ENCODE measurements at places on chromosomes 3 and 15.

- no peak for DNase-seq
These were observed 537.3 kb downstream of the EPHA3 start for GRCh38 chr3:89644716-89645115.

GRCh38 chr3:194755671-194756459, 70.2 kb downstream of the FAM43A start:
- DNase-seq = no peak

- peak; percentile 86 for DNase-seq
These were observed 21.1 kb upstream of the IQCF6 start for GRCh38 chr3:51799879-51800749.

DNA sequence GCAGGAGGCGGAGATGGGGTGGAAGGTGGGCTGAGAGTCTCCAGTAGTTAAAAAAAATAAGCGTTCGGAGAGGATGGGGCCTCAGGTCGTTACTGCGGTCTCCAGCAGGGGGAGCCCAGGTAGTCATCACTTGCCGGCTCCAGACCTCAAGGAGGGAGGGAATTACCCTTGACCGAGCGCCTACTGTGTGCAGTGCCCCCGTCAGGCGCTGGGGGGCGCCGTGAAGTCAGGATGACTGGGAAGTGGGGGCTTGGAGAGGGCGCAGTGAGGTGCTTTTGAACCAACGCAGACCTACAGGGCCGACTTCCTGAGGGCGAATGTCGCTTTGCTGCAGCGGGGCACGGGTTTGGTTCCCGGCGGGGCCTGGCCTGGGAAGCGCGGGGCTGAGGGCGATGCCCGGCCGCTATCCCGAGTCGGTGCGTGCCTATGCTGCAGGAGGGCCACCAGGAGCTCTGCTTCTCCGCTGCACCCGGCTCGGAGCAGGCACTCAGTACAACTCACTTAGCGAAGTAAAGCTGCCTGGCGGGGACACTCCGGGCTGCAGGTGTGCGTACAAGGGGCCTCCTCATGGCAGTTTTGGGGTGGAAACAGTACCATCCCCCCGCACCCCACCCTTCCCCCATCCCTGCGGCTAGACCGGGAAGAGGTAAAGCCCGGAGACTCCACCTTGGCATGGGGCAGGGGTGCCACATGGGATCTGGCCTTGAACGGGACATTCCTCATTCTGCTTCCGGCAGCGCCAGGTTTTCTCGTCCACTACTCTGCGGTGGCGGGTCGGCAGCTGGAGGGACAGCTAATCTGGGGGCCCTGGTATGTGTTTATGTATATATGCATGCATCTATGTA, 79.8 kb downstream of the RHCG start:
- peak; percentile 74 for DNase-seq

DNA sequence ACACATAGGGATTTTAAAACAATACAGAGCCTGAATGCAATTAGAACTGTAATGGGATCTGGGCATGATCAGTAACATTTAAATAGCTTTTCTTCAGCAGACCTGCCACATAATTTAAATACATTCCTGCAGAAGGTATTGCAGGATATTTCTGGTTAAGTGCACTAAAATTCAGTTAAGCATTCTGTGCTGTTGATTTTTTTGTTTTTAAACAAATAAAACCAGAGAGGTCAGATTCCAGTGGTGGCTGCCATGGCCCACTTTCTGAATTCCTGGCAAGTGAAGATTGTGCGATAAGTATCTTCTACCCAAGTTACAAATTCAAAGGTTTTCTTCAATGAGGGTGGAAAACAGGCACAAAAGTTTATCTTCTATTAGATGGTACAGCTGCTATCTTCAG, 98.7 kb downstream of the RAP2B start:
- DNase-seq = no peak

- peak; percentile 23 for DNase-seq
These were observed 180.2 kb upstream of the TTC14 start for GRCh38 chr3:180421721-180422120.

- no peak for DNase-seq
These were observed 2.7 kb upstream of the ANKRD63 start for GRCh38 chr15:40285554-40286011.

GRCh38 chr3:45933591-45933990, 9.7 kb upstream of the CXCR6 start:
- no peak for DNase-seq

DNA sequence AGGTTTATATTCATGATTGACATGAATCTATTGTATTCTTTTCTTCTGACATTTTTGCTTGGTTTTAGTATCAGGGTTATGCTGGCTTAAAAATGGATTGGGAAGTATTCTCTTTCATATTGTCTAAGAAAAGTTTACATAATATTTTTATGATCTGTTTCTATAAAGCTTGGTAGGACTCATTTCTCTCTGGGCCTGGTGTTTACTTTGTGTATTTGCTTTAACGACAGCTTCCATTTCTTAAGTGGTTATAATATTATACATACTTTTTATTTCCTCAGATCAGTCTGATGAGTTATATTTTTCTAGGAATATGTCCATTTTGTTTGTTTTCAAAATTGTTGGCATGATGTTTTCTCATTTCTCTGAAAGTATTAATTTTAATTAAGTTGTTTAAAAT, 117.9 kb upstream of the IL12A start:
- no peak for DNase-seq

DNA sequence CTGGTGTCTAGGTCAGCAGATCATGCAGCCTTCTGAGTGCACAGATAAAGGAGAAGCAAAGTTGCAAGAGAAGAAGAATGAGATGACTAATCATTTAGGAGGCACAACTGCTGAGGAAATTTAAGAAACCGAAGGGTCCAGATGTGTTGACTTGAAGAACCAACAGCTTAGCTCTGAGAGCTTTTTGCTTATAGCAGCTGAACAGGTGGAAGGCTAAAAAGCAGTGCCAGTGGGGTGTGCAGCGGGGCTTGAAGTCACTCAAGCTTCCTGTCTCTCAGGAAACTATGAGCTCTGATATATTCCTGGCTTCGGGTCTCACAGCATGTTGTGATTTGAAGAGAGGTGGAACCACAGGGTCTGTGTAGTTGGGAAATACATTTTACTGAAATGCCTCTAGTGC, 305.7 kb downstream of the RYR3 start:
- no peak for DNase-seq

- DNase-seq = peak; percentile 83
These were observed 254.3 kb downstream of the RYR3 start for GRCh38 chr15:33565094-33565493.

- no peak for DNase-seq
These were observed 176.2 kb upstream of the ANKRD28 start for GRCh38 chr3:15973940-15974339.

- DNase-seq = no peak
These were observed 645.6 kb upstream of the CBLB start for GRCh38 chr3:106514431-106514830.

DNA sequence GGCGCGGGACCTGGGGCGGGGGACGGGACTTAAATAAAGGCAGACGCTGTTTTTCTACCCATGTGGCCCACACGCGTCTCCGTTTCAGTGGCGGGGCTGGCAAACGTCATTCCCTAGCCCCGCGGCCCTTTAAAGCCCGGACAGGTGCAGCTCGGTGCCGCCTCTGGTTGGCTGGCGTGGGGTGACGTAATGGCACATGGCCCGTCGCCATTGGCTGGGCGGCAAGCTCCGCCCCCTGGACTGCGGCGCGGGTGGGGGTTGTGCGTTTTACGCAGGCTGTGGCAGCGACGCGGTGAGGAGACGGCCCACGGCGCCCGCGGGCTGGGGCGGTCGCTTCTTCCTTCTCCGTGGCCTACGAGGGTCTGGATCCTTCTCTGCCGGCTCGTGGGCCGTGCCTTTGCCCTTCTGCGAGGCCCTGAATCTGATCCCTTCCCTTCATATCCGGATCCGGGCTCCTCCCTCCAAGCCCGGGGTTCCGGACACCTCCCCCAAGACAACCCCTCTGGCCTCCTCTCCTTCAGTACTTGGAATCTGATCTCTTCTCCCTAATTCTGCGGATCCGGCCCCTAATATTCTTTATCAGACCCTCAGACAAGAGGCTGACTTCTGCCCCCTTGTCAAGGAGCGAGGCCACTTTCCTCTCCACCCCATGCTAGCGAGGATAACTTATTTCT, at the start of gene CRELD1:
TSS of gene CRELD1 (plus strand) at position 274 of the 674 bp plus-strand sequence. CDS start 605 bp downstream, outside the sequence.
- peak; percentile 84 for DNase-seq

DNA sequence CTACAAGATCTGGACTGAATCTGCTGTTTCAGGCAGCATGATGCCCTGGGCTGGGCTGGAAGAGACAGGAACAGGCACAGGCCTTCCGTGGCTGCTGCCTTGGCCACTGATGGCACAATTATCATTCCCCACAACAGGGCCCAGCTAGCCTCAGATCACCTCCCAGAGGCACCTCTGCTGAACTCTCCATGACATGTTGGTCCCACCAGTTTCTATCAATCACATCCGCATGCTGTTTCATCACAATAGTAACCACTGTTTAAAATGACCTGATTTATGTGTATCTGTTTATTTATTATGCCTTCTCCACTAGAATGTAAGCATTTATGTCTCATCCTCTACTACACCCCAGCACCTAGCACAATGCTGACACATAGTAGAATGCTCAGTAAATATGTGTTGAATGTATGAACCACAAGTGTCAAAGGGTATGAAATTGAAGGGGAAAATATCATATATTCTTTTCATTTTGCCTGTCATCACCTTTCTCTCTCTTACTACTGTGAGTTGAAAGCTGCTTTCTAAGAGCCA, 32.7 kb upstream of the ZBTB38 start:
- peak; percentile 66 for DNase-seq

- no peak for DNase-seq
These were observed 41.3 kb upstream of the ETV5 start for GRCh38 chr3:186150041-186150830.

GRCh38 chr3:156661155-156661554, 13.2 kb upstream of the TIPARP start:
- DNase-seq = no peak
